ENCODE measurements at places on chromosomes 2 and 18. TPM values are rescaled to one million over a fixed set of nuclear protein-coding genes. Genes with fewer than 3 reads are reported as not detected.

The TMEFF2 gene
- not detected for total RNA-seq

The ANKRD30BL gene
- total RNA-seq = not detected

The CD207 gene
- not detected for total RNA-seq

The CFAP210 gene
- not detected for total RNA-seq

The PRPF40A gene
- 107 TPM for total RNA-seq

The FEV gene
- total RNA-seq = not detected

The ASTL gene
- not detected for total RNA-seq

The TMEM163 gene
- total RNA-seq = not detected

The ESCO1 gene
- 17.8 TPM for total RNA-seq

The MSTN gene
- total RNA-seq = not detected

The CFLAR gene
- 100 TPM for total RNA-seq

The FHOD3 gene
- 8.8 TPM for total RNA-seq

The TYMS gene
- total RNA-seq = 5.5 TPM

The LOXHD1 gene
- not detected for total RNA-seq

The SRD5A2 gene
- under 0.01 TPM for total RNA-seq

The RGPD3 gene
- total RNA-seq = 0.26 TPM

The RTP5 gene
- not detected for total RNA-seq

The SERPINB10 gene
- total RNA-seq = 0.79 TPM

The FTCDNL1 gene
- 1.0 TPM for total RNA-seq

The ANXA4 gene
- total RNA-seq = 26.4 TPM

The BARD1 gene
- total RNA-seq = 6.8 TPM

The CCDC74A gene
- total RNA-seq = 3.2 TPM

The DDX1 gene
- 81.3 TPM for total RNA-seq

Measured in bronchial epithelial cell (primary cell).